ENCODE measurements at places on chromosomes 4 and X.

DNA sequence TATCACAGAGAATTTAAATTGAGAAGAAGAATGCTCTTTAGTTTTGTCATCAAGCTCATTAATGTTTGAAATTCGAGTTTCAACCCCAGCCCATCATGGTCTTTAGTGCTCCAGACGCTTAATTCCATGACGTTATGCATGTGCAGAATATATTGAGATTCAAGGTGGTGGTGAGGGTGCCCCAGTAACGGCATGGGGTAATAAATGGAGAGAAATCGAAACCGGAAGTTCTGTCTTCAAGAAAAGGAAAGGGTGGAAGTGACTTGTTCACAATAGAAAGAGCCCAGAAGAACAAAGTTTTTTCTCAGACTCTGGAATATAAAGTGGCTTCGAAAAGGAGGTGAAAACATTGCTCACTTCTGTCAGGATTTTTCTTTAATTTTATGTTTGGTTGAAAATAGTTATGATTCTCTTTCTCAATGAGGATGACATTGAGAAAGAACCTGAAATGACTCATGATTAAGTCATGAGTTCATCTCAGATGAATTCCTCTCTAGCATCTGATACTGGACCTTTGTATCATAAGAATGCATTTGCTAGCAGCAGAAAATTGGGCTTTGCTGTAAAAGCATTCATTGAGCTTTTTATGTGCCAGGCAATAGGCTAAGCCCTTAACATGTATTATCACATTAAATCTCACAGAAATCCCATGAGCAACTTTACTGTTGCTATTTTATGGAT is 779 bp upstream of the DDX60L start:
- DNase-seq = peak; percentile 15

- DNase-seq = peak; percentile 0
Observed at GRCh38 chrX:141669689-141670088, 28.9 kb downstream of the SPANXD start.

DNA sequence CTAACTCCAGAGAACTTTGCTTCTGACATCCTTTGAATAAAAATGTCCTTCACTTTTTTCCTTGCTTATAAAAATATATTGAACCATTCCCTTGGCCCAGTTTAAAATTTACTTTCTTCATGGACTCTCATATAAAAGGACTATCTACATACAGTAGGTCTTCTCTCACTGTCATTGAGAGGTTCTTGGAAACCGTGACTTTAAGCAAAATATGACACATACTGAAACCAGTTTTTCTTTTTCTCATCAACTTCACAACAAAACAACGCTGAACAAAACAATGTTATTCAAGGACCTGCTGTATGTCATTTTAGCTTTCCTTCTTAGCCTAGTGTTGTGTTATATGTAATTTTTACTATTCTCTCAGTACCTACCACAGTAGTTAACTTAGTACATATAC is 496.8 kb downstream of the CENPC start:
- DNase-seq = no peak

GRCh38 chr4:168815379-168816345 is 194.4 kb downstream of the CBR4 start:
- no peak for DNase-seq

DNA sequence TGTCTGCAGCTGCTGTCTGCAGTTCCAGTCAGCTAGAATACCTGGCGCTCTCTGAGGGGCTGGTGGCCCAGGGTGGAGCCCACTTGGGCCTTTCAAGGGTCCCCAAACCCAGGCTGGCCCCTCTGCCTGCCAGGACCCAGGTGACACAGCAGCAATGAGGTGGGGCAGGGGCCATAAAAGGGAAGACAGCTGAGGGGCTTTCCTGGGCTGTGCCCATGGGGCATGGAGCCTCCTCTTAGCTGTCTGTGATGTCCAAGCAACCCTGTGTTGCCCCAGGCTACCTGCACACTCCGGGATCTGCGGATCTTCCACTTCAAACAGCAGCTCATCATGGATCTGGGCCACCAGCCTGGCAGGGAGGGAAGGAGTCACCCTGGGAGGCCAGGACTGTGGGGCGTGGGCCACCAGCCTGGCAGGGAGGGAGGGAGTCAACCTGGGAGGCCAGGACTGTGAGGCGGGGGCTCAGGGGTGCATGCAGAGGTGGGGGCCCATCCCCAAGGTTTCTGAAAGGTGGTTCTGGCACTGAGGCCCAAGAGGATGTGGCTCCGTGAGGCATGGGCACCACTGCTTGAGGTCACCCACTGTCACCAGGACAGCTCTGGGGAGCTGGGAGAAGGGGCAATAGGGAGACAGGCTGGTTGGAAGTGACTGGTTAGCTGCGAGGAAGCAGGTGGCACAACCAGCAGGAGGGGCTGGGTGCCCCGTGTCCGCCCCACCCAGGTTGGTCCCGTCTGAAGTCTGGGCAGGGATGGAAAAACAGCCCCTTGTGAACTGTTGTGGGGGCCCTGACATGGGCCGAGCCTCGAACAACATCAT is 16.3 kb downstream of the NAT8L start:
- DNase-seq = no peak

- DNase-seq = no peak
Observed at GRCh38 chr4:61501812-61502211, 301.7 kb downstream of the ADGRL3 start.

Data from hippocampal formation (tissue), 2 donors.